ENCODE measurements at places on chromosomes 5 and 9.

- no peak for DNase-seq
Observed at GRCh38 chr5:137567226-137567625, 68.1 kb upstream of the SPOCK1 start.

DNA sequence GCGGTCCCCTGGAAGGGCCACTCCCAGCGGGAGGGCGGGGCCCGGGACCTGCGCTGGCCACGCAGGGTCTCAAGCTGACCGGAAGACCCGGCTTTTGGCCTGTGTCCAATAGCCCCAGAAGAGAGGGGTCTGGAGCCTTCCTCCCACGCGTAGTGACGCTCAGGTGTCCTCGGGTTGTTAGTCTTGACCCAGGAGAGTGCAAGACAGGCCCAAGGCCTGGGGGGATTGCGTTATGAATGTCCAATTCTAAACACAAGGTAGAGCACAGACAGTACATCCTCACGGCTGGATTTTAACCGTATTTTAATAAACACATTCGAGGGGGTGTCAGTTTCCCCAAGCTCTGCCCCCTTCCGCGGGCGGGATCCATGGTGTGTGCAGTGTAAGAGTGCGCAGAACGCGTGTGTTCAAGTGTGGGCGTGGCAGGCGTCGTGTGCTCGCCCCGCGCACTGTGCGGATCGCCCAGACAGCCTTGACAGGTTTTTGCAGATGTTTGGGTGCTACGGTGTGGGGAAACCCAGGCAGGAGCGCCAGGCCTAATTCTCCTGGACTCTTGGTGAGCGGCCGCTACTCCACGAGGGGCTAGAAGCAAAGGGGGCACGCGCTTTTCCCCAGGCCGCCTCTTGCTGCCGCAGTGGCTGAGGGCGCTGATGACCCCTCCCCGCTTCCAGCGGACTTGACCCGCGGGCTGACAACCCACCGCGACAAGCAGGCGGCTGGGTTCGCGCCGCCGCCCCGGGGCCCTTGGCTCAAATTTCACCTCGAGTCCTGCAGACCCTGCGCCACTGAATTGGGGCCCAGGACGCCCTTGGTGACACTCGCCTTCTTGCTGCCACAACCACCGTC is 6.1 kb upstream of the DMRT3 start:
- peak; percentile 68 for DNase-seq

- DNase-seq: no peak
Observed at GRCh38 chr5:143118222-143118621, 285.3 kb downstream of the NR3C1 start.

DNA sequence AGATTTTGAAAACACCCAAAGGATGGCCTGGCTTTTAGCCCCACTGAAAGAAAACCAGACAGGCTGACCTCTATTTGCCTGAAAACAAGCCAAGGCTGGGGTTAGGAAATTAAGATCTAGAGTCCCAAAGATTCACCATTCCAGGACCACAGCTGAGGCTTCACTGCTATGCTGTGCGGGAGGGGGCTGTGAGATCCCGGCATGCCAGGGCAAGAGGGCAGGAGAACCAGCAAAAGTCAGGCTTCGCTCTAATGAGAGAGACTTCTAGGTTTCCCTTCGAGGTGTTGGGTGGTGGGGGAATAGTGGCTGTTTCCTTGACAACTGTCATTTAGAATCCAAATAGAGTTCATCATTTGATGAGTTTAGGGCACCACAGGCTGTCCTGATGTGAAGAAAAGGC is 152.9 kb upstream of the NFIB start:
- peak; percentile 17 for DNase-seq

DNA sequence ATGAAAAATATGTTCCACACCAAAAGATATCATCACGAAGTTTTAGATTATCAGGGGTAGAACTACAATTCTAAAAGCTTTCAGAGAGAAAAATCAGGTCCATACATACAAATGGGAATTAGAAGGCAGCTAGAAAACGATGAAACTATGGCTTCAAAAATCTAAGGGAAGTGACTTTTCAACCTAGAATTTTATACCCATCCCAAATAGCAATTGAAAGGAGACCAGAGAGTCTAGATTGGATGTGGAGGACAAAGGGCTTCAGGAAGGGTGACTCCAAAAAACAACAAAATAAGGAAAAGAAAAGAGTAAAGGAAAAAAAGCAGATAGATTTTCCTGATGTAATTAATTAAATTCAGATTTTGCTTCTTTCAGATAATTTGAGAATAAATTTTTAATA is 72.0 kb upstream of the CEP78 start:
- DNase-seq: no peak

DNA sequence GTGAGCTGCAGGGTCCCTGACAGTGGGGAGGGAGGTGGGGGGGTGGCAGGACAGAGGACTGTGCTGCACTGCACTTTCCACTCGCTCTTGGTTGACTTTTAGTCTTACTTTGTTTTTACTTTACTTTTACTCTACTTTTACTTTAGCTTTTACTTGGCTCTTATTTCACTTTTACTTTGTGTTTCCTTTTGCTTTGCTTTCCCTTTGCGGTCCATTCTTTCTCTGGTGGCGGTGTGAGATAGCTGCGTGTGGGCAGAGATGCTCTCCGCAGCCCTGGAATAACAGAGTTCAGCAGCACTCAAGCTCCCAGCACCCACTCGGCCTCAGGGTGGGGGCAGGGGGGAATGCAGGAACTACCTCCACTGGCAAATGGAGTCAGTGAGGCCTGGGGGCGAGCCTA is 4.7 kb downstream of the AK8 start:
- no peak for DNase-seq

DNA sequence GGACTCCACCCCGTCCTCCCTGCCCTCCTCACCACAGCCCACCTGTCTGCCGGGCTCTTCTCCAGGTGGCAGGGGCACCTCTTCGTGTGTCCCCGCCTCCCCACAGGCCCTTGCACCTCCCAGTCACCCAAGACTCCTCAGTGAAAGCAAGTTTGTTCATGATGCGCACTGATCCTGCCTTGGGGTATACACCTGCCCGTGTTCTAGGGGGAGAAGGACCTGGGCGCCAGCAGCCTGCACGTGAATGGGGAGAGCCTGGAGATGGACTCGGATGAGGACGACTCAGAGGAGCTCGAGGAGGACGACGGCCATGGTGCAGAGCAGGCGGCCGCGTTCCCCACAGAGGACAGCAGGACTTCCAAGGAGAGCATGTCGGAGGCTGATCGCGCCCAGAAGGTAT is 124.9 kb downstream of the EHMT1 start:
- DNase-seq: no peak

GRCh38 chr5:97125125-97125683 is 17.2 kb downstream of the LIX1 start:
- DNase-seq: no peak

- DNase-seq: no peak
Observed at GRCh38 chr9:89442981-89443814, 54.7 kb downstream of the SEMA4D start.

- DNase-seq: no peak
Observed at GRCh38 chr5:13749766-13750165, 194.7 kb downstream of the DNAH5 start.

DNA sequence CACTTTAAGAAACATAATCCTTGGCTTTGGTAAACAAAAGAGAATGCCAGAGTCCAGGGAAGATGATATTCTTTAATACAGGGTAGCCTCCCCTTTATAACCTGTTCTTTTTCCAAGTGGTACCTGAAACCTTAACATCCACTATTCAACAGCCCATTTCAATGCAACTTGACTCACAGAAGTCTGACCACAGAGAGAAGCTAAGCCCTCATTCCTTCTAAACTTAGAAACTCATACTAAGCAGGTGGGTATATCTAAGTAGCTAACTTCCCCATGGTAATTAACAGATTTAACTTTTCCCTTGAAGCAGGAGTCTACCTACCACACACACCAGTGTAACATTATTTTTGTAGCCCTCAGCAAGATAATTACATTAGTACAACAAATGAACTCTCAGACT is 91.9 kb downstream of the CEMIP2 start:
- DNase-seq: no peak

GRCh38 chr9:110668570-110669167 is at the start of gene MUSK:
Gene MUSK, plus strand, starts transcription at chr9:110668791. Its CDS starts 114 bp downstream, at chr9:110668905.
- DNase-seq: no peak

GRCh38 chr9:10371824-10372223 is 241.0 kb downstream of the PTPRD start:
- DNase-seq: no peak

GRCh38 chr9:14961372-14962068 is 51.3 kb upstream of the FREM1 start:
- DNase-seq: no peak

GRCh38 chr5:156912869-156913268 is 50.2 kb downstream of the TIMD4 start:
- no peak for DNase-seq

Measured in WTC11 (cell line).